GF-D8 (cell line): ENCODE measurements at places on chromosomes 16 and 17.

DNA sequence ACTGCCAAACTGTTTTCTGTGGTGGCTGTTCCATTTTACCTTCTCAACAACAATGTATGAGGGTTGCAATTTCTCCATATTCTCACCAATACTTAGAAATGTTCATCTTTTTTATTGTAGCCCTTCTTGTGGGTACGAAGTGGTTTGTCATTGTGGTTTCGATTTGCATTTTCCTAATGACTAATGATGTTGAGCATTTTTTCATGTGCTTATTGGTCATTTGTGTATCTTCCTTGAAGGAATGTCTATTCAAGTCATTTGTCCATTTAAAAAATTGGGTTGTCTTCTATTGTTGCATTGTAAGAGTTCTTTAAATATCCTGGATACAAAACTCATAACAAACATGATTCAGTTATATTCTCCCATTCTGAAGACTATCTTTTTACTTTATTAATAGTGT is 47.5 kb upstream of the CCL2 start:
- DNase-seq = no peak

- DNase-seq = no peak
These were observed 4.6 kb downstream of the QPRT start for GRCh38 chr16:29683543-29684090.

- DNase-seq = no peak
These were observed 23.6 kb downstream of the SCPEP1 start for GRCh38 chr17:57001541-57001940.

DNA sequence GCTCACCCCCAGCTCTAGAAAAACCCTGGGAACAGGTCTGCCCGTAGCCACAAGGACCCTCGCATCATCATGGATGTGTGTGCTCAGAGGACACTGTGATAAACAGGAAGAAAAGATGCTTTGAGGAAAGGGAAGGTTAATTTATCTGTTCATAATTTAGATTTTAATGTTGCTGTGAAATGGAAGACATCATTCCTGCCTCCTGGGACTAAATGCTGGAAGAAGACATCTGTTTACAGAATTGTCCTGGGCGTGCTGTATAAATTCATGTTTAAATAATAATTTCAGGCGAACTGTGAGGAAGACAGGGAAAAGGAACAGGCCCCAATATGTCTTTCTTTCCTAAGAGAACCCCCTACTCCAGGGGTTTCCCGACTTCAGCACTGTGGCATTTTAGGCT is 112.6 kb downstream of the SHISA6 start:
- no peak for DNase-seq

GRCh38 chr16:55444754-55445485 is 34.1 kb upstream of the MMP2 start:
- peak; percentile 89 for DNase-seq

GRCh38 chr17:78476973-78477372 is 98.5 kb downstream of the PGS1 start:
- no peak for DNase-seq

DNA sequence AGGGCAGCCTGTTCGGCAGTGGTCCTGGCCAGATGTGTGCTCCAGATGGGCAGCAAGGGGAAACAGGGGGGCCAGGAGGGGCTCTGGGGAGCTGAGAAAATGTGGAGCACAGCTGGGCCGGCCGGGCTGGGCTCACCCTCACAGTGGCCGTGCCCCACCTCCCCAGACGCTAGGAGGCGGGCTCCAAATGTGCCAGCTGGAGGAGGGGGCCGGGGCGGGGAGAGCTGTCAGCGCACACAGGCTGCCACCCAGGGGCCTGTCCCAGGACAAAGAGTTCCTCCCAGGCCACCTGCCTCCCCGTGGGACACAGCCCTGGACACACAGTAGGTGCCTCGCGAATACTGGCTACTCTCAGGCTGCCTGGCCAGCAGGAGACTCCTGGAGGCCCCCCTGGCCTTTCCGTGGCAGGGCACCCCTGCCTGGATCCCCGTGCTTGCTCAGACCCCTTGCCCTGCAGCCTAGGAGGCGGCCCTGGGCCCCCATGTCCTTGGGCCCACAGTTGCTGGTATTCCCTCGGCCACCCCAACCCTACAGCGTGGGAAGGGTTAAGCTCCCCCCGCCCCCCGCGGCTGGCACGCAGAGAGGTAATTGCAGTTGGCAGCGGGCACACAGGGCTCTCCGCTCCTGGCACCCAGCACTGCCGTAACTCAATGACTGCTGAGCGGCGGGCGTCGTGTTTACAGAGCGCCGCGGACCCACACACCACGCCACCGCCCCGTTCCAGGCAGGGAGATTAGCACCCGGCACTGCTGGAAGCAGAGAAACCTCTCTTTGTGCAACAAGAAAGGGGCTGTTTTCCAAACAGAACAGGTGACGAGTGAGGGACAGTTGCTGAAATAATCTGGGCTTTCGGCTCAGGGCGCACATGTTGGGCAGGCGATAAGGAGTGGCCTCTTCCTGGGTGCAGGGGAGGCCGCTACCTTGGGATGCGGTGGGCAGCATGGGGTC is 32.2 kb downstream of the BAHCC1 start:
- peak; percentile 80 for DNase-seq

GRCh38 chr17:76783146-76783545 is 45.2 kb downstream of the MFSD11 start:
- DNase-seq = no peak

DNA sequence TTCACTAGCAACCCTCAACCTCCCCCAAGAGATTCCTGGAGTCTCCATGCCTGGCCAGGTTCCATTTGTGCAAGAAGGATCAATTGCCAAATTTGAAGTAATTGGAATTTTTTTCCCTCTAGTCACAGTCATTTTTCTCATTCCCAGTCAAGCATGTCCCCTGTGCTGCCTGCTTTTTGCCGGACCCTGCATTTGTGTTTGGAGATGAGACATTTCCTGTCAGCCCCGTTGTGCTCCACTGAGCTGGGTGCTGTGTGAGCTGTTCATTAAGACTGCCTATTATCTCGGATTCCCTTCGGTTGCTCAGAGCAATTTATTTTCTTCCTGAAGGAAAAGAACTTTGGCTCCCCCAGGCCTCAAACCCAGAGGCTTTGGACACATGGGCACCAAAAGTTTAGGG is 201.0 kb upstream of the NLRP1 start:
- DNase-seq = no peak

- DNase-seq = no peak
These were observed 119.9 kb upstream of the TMEM97 start for GRCh38 chr17:28199115-28199514.

GRCh38 chr16:70454222-70455034 is at the start of gene FCSK:
Gene FCSK, plus strand, starts transcription at chr16:70454595. Its CDS starts 8,596 bp downstream, at chr16:70463191.
- no peak for DNase-seq

DNA sequence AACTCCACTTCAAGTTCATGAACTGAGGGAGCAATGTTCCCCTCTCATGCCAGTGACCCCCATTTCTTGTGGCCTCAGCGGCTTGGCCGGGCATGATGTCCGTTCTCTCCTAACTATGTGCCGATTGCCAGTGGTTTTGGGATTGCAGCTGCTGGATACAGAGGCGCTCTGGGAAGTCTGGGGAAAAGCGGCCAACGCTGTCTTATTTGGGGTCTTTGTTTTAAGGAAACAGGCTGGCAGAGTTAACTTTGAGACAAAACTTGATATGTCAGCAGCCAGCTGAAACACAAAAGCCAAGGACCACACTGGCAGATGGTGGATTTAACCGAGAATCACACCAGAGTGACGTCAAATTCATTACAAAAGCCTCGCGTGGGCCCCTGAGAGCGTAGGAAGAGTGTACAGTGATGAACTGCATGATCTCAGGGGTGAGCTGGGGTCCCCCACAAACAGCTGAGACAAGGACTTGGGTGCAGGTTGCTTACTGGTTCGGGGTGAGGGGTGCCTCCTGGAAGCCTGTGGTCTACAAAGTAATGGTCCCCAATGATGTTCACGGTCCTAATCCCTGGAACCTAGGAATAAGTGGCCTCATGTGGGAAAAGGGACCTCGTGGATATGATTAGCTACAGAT is 180.4 kb downstream of the IRF8 start:
- no peak for DNase-seq

- DNase-seq = no peak
These were observed 16.1 kb downstream of the PLK1 start for GRCh38 chr16:23694644-23695373.

DNA sequence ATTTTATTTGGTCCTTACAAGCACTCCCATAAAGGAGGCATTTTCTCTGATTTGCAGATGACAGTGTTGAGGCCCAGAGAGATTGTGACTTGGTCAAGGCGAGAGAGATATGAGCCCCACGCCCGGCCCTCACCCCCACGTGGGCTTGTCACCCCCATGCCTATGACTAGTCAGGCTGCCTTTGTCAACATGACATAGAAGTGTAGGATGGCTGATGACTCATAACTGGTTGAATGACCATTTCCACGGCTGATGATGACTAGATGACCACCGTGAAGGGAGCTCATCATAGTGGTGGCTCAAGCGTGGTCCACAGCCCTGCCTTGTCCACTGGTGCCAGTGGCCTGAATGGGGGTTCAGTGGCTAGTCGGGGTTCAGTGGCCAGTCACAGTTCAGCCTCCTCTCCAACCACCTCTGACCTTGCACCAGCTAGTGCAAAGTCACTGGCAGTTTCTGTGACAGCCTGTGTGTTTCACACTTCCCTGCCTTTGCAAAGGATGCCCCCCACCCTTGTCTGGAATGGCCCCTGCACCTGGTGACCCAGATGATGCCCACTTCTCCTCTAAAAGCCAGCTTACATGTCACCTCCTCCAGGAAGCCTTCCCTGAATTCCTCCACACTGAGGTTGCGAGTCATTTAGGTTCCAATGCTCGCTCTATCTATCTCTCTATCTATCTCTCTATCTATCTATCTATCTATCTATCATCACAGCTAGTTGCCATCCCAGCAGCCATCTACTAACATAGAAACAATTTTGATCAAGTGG is 3.8 kb upstream of the WSCD1 start:
- DNase-seq = no peak

- DNase-seq = no peak
These were observed 71.5 kb upstream of the DHX40 start for GRCh38 chr17:59493867-59494266.

- DNase-seq = no peak
These were observed 39.0 kb downstream of the CUEDC1 start for GRCh38 chr17:57915985-57916757.

GRCh38 chr17:7650509-7651096 is at the start of gene ATP1B2:
Gene ATP1B2, plus strand, starts transcription at chr17:7650926. Its CDS starts 593 bp downstream, at chr17:7651519.
- DNase-seq = no peak

DNA sequence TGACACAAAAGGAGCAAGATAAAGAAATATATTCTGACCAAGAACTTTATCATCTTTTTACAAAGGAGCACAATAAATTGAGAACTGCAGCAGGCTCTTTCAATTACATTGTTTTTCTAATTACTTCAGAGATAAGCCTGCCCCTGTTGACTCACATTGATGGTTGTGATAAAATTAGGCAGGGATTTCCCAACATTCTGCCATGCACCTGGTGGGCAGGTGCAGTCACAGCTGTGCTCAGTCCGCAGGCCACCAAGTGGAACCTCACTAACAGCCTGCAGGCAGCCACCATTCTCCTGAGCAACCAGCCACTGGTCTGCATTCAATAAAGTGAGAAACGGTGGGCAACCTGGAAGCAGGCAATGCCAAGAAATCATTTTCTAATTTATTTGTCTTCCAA is 5.1 kb downstream of the FANCA start:
- DNase-seq = no peak

DNA sequence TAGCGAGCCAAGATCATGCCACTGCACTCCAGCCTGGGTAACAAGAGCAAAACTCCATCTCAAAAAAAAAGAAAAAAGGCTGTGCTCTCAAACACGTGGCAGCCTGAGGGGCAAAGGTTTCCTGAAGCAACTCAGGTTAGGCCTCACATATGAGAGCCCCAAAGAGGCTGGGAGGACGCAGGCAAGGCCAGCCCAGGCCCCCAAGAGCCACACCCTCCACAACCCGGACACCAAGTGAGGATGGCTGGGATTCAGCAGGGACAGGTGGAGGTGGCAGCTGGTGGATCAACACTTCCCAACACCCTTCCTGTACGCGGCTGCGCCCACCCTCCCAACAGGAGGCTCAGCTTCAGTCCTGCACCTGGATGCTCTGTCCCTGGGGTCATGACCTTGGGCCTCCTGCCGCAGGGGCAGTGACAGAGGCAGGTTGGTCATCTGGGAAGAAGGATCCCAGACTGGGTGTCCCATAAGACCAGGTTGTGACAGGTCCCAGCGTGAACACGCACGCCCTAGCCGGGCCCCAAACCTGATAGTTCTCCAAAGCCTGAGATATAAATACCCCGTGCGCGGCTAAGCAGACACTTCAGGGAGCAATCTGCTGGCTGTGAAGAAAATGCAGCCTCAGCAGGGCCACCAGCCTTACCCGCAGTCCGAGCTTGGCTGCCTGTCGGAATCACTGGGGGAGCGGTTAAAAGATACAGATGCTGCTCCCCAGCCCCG is 78.1 kb downstream of the TIMM22 start:
- DNase-seq = no peak

DNA sequence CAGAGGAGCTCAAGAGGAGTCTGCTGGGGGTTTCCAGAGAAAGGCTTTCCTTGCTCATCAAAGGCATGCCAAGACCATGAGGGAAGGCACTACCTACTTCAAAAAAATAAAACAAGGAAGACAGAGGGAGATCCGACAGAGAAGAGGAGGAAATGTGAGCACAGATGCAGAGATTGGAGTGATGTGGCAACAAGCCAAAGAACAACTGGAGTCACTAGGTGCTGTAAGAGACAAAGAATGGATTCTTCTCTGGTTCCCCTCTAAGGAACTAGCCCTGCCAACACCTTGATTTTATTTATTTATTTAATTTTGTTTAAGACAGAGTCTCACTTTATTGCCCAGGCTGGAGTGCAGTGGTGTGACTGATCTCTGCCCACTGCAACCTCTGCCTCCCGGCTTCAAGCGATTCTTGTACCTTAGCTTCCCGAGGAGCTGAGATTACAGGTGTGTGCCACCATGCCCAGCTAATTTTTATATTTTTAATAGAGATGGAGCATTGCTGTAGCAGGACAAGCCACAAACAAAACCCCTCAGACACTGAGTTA is 13.8 kb upstream of the ACSF2 start:
- no peak for DNase-seq

DNA sequence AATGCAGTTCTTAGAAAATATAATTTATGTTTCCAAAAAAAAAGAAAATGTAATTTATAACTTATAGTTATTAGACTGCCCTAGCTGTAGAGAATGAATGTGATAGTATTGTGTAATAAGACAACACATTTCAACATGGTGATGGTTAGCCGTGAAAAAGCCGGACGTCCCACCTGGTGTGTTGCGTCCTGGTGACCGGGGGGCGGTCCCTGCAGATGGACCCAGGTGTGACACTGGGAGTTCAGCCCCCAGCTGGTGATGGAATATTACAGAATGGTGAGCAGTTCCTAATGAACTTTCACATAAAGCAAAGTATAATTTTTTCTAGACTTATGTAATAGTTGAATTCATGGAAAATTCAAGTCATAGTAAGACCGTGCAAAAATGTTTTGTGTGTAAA is 132.8 kb downstream of the LAT start:
- no peak for DNase-seq

DNA sequence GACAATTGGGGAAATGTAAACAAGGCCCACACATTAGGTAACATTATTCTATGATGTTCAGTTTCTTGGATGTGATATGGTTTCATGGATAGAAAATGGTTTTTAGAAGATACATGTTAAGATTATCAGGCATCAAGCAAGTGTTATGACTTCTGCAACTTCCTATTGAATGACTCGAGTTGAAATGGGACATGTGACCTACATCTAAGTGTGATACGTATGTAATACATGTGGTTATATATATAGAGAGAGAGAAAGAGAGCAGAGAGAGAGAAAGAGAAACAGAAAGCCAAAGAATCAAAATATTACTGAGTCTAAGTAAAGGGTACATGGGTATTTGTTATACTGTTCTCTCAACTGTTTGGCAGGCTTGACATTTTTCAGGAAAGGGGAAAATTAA is 1.7 kb downstream of the TMEM170A start:
- no peak for DNase-seq

- DNase-seq = no peak
These were observed 18.1 kb upstream of the SHCBP1 start for GRCh38 chr16:46638947-46639925.
